Upper lobe of right lung (tissue), 1 donor: ENCODE measurements at places on chromosomes 2 and 18. TPM values are rescaled to one million over a fixed set of nuclear protein-coding genes. Genes with fewer than 3 reads are reported as not detected.

The FBXO41 gene
- 2.1 TPM for total RNA-seq

The SERPINB13 gene
- total RNA-seq = not detected

DNA sequence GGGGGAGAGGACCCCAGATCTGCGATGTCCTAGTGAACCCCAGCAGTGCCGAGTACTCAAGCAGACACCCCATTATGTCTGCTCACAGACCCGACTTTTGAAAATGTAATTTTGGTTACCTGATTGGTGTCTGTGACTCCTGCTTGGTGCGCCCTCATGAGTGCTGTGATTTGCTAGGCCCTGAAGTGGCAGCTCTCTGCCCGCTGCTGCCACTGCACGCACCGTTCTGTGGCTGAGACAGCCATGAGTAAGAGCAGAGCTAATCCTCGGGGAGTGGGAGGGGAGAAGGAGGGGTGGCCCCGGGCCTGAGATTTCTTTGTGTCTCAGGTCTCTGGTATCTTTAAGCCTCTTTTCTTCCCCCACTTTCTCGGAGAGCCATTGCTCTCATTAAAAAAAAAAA is 18.2 kb downstream of the FHOD3 start:
- no peak for DNase-seq

DNA sequence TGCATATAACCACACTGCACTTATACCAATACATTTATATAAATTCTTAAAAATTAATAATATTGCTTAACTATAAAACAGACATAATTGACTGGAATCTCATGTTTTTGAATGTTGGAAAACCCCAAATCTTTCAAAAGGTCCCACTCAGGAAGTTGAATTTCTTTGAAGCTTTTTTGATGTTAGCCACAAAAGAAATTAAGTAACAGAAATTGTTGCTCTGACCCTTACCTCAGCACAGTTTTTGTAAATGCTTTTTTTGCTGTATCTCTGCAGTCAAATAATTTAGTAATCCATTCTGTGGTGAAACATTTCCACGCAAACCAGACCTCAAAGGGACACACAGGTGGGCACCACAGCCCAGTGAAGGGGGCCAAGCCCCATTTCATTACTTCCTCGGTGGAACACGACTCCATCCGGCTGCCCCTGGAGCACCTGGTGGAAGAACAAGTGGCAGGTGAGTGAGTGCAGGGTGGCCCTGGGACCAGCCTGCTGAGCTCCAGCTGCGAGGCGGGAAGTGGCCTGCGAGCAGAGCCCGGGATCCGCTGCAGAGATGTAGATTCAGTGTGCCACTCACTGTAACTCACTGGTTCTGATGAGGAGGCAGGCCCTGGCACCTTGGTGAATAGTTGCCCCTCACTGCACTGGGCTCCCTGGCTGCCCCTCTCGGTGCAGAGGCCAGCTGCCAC is 8.4 kb downstream of the SCLY start:
- no peak for DNase-seq

DNA sequence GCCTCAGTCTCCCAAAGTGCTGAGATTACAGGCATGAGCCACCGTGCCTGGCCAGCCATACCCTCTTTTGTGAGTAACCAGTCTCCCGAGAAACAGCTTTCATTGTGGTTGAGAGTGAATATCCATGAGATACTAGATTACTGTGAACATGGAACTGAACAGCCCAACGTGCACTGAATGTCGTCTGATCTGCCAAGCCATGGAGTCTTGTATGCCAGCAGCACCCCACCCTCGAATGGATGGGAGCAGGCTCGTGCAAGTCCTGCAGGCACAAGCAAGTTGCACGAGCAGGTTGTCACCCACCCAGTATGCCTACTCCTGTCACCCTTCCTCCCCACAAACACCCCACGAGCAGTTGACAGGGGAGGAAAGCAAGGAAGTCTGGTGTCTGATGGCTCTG is 36.5 kb upstream of the TFCP2L1 start:
- DNase-seq = no peak

GRCh38 chr2:86023366-86023712 is 82.3 kb downstream of the POLR1A start:
- DNase-seq = no peak

- DNase-seq = no peak
These were observed 76.2 kb upstream of the UPP2 start for GRCh38 chr2:158025255-158025996.

DNA sequence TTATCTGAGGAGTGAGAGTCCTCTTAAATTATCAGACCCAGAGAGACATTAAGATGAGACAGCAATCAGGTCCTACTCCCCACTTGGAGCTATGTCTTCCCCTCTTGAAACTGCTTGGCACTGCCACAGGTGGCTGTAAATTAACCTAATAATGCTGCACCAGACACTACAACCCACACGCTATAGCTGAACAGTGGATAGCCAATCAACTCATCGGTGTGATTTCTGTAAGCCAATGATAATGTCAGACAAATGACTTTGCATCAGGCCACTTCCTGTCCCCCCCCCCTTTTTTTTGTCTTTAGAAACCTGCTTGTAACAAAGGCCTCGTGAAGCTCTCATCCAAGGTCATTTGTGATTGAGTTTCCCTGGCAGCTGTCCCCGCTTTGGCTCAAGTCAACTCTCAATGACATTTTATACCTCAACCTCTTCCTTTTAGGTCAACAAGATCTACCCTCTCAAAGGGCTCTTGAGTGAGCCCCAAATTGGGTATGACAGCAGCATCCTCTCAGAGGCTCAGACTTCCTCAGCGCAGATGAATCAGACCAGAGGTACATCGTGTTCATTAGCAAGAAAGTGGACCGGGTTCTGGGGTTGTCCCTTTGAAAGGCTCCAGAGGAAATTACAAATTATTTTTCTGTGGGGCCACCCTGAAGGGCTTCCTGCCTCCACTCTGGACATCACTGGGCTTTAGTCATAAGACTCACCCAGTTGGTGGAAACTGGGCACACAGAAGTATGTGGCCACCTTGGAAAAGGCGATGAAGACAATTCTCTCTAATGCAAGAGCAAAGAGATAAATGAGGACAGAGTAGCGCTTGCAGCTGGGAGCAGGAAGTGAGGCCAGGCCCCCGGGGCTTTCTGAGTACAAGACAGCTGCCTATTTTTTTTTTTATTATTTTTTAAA is 73.6 kb downstream of the COPS8 start:
- no peak for DNase-seq

- DNase-seq = no peak
These were observed 370.4 kb downstream of the SOCS6 start for GRCh38 chr18:70659036-70659925.

GRCh38 chr2:46131-46470 is 204 bp downstream of the FAM110C start:
- peak; percentile 65 for DNase-seq

GRCh38 chr18:26252411-26252810 is 26.2 kb downstream of the TAF4B start:
- no peak for DNase-seq

DNA sequence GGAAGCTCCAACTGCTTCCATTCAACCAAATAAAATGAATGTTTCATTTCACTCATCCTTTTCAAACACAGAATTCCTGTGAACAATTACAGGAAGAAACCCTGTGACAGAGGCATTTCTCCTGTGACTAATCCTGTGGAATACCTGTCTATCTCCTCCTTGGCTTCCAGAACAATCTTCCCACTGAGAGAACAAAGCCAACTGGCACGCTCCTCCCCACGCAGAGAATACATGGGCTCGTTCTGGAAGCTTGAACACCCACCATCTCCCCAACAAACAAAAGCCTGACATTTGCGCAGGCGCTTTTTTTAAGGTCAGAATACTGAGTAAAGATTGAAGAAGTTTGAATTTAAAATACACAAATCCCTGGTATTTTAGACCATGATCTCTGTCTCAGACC is 104.7 kb upstream of the SLC66A3 start:
- no peak for DNase-seq
